ENCODE measurements at places on chromosomes 5 and 9.

DNA sequence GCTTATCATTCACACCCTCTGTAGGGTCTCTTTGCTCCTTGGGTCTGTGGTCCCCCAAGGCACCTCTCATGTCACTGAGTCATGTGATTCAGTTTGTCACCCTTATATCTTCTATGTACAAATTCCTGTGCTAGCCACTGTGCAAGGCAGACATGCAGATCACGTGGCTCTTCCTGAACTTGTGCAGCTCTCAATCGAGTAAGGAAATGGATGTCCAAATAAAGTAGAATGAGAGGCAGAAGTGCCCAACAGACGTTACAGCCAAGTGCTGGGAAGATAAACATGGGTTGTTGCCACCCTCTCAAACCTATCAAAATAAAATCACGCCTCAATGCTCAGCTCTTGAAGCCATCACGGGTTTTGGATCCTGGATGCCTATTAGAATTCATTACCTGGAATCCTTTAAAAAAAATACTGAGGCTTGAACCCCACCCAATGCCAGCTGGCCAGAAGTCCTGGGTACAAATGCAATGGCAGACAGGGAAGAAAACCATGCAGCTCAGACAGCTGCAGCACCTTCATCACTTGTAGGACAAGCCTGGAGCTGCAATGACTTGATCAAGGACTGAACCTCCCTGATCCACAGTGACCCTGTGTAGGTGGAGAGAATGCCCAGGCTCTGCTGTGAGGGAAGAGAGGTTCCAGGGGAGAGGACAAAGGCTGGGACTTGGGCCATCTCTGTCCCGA is 228.7 kb upstream of the DAP start:
- DNase-seq = no peak

DNA sequence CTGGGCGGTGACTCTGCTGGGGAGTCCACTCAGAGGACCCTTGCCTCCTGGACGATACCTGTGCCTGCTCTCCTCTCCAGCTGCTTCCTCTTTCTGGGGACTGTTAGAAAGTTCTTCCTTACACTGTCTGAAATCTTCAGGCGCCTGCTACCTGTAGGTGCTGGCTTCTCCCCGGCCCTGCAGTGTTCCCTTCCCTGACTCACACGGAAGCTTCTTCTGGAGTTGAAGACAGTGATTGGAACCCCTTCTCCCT is 562 bp downstream of the GSN start:
- no peak for DNase-seq

- no peak for DNase-seq
Observed at GRCh38 chr5:160534914-160535313, 113.3 kb downstream of the PTTG1 start.

DNA sequence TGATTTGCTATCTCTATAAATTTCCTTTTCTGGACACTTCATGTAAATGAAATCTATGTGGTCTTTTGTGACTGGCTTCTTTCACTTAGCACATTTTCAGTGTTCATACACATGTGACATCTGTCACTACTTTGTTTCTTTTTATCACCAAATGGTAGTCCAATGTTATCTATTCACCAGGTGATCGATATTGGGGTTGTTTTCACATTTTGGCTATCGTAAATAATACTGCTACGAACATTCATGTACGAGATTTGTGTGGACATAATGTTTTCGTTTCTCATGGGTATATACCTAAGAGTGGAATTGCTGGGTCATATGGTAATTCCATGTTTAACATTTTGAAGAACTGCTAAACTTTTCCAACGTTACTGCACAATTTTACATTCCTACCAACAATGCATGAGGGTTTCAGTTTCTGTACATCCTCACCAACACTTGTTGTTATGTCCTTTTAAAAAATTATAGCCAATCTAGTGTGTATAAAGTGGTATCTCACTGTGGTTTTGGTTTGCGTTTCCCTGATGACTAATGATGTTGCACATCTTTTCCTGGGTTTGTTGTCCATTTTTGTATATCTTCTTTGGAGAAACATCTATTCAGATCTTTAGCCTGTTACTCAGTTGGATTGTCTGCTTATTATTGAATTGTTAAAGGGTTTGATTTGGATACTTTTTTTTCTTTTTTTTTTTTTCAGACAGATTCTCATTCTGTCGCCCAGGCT is 263.0 kb downstream of the PDZD2 start:
- DNase-seq = no peak

- no peak for DNase-seq
Observed at GRCh38 chr9:91211919-91212318, 149.8 kb downstream of the AUH start.

- DNase-seq = no peak
Observed at GRCh38 chr9:82939451-82939850, 123.5 kb downstream of the RASEF start.

DNA sequence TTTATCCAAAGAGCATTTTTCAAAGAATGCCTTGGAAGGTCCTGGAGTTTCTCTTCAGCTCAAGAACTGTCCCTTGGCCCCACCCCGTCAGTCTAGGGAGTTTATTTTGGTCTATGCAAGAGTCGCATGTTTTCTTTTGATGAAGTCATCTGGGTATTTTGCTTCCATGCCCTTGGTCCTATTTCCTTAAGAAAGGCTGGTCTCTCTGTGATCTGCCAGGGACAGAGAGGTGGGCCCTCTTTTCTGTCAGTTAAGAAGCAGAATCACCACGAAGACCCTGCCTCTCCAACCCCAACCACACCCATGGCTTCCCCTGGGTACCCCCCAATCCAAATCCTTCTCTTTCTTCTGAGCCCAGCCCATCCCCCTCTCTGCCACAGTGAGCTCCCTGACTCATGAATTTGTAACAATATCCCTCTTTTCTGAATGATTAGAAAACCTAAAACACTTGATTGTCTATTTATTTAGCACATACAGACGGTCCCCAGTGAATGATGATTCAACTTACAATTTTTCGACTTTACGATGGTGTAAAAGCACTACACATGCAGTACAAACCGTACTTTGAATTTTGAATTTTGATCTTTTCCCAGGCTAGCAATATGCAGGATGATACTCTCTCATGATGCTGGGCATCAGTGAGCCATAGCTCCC is 163.5 kb upstream of the ADRA1B start:
- DNase-seq = no peak

- DNase-seq = no peak
Observed at GRCh38 chr9:16782490-16782889, 88.0 kb downstream of the BNC2 start.

DNA sequence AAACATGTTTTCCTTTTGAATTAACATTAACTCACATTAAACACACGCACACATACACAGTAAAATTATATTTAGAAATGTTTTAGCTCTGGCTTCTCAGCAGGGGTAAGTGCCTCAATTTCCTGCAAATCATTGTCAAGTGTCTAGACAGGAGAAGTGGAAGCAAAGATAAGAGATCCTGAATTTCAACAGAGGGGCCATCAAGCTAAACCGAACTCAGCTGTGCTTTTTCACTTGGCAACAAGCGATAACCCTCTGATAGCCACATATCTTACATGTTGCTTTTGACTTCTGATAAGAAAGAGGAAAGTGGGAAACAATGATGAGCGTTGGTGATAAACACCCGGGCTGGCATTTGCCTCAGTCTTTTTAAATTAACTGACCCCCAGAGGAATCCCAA is 79.7 kb upstream of the SPDL1 start:
- no peak for DNase-seq

- no peak for DNase-seq
Observed at GRCh38 chr5:57664700-57665099, 182.1 kb upstream of the ACTBL2 start.

DNA sequence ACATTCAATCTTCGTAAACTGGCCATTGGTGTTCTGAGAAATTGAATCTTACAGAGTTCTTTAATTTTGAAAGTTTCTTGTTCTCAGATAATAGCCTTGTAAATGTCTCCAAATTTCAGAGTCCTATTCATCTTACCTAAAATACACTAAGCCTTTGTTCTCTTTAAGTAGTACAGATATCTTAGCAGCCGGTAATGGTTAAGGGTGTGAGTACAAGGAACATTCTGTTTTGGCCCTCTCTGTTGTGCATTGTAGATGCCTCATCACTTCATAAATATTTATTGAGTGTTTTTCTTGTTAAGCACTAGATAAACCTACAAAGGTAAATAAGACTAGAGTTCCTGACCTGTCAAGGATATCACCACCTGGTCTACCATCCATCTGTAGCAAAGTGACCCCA is 35.2 kb downstream of the ZCCHC7 start:
- no peak for DNase-seq

GRCh38 chr5:140734354-140734753 is 34.1 kb downstream of the ZMAT2 start:
- DNase-seq = no peak

DNA sequence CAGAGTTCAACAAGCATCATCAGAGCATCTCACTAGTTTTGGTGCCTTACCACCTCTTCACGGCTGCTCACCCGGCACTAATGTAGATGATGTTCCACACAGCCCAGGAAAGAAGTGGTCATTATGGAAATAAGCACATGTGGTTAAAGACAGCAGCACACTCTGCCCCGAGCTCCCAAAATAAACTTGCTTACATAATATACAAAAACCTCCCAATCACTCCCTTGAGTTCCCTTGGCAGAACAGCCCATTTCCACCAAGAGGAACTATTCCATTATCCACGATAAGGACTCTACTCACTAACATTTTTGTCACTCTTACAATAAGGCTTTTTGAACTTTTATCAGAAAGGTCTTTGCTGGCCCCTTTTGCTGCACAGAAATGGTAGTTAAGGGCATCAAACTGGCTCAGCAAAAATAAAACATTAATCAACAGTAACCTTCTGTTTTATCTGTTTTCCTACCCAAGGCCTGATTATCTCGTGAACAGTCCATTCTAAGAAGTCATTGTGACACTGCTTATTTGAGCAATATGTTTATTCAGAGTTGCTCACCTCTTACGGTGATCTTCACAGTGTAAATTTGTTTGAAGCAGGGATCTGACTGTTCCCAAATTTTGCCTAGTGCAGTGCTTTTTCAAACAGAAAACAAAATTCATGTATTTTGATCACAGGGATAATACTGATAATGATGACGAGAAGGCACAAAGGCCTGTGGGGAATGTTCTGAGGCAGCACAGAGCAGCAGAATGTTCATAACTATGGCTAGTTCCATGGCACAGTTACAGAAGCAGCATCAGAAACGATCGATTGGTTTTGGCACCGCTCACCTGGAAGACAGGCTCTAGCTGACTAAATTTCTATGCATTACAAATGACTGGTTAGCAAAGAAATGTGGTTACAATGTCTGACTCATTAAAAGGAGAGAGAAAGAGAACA is 399.8 kb upstream of the PIK3R1 start:
- no peak for DNase-seq

DNA sequence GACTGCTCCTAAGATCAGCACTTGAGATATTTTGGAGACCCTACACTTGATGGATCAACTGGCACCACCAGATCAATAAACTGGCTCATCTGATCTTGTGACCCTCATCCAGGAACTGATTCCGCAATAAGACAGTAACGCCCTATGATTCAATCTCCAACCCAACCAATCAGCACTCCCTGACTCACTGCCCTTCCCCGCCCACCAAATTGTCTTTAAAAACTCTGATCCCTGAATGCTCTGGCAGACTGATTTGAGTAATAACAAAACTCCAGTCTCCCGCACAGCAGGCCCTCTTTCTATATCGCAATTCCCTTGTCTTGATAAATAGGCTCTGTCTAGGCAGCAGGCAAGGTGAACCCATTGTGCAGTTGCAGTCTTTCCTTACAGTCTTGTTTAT is 677.0 kb downstream of the LRRC70 start:
- DNase-seq = peak; percentile 16

GRCh38 chr9:133606708-133607025 is 2.5 kb downstream of the FAM163B start:
- DNase-seq = no peak

DNA sequence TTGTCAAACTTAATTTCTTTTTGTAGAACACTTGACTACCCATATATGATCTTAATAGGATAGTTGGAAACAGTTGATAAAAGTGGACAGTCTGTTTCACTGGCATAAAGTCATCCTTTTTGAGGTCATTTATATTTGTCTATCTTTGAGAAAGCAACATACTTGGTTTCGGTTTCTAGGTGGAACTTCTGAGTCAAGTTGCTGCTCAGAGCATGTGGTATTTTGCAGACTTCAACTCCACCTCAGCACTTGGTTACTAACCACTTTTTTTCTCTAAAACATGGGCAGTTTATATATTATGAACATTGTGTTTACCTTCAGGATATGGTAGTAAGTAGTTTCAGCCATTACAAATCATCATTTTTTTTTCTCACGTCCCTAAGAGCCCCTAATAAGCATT is 1749.0 kb upstream of the C9orf72 start:
- DNase-seq = no peak

GRCh38 chr5:74639807-74640449 is 600 bp downstream of the ENC1 start:
- DNase-seq = no peak

DNA sequence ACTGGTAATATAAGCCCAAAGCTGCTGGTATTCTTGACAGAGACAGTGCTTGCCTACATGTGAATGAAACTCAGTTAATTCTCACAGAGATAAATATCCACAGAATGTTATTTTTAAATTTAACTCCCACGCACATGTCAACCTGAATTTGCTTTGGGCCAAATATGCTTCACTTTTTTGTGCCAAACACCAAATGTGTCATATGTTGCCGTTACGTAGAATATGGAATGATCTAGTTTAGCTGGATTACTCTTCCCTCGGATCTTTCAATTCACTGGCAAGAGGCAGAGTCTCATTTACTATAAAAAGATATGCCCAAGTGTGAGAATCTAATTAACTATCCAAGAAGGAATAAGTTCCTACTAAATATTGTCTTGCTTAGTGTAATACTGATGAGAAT is 933.4 kb upstream of the COX7C start:
- no peak for DNase-seq

DNA sequence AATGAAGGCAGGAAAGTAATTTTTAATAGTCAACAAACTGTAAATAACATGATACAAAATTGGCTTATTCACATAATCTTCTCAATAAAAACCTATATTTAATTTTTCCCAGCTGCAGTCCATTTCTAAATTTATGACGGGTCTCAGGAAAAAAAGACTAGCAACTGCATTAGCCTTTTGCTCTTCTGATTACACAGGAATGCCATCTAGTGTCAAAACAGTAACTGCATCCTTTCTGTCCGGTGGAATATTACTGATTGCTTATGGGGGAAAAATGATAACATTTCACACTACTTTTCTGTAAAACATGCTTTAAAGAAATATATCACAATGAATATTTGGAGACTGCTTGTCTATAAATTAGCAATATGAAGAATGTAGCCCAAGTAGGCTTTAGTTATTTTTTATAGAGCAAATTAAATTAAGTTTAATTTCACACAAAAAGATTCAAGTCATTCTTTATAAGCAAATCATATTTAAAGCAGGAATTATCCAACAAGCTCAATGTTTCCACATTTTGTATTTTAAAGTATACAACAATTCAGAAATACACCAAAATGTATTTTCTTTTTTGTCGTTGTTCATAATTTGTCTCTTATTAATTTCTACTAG is 534.7 kb downstream of the CDH10 start:
- no peak for DNase-seq

- no peak for DNase-seq
Observed at GRCh38 chr5:161686149-161686548, 628 bp downstream of the GABRA6 start.

DNA sequence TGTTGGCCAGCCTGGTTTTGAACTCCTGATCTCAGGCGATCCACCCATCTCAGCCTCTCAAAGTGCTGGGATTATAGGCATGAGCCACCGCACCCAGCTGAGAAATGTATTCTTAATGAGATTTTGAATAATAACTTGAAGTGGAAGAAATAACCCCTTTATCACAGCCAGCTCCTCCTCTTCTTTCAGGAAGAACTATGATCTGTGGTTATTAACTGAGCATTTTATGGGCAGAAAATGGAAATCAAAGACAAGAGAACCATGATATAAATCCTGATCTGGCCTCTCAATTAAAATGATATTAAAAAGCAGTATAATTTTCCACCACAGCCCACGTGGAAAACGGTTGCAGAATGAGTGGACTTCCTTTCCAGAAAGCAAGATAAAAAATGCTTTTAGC is 206.6 kb downstream of the PRELID2 start:
- no peak for DNase-seq
